Fibroblast of mammary gland (primary cell): ENCODE measurements at places on chromosomes 12 and 14.

GRCh38 chr14:82855912-82856391 is 1322.3 kb upstream of the SEL1L start:
- DNase-seq, result peak; percentile 55

- peak; percentile 3 for DNase-seq
Observed at GRCh38 chr14:83147006-83147405, 1613.4 kb upstream of the SEL1L start.

GRCh38 chr14:61444215-61444768 is 122.9 kb downstream of the PRKCH start:
- DNase-seq, result no peak

DNA sequence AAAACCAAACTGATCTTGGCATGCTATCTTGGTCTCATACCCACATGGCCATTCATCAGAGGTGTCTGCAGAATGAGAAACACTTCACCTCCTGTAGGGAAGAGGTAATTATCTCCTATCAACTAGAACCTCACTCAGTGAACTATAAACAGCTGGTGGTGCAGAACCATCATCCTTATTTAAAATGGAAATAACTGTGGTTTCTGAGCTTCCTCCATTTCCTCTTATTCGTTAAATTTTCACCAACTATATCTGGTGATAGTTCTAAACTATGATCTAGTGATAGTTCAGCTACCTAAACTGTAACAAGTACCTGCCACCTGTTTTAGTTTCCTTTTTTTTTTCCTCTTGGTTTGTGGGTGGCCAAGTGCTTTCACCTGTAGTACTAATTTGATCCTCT is 218.5 kb downstream of the FUT8 start:
- DNase-seq, result no peak

GRCh38 chr12:79692860-79693577 is 2.3 kb upstream of the PAWR start:
- peak; percentile 47 for DNase-seq

GRCh38 chr12:5977556-5977955 is 32.5 kb upstream of the ANO2 start:
- DNase-seq, result no peak

DNA sequence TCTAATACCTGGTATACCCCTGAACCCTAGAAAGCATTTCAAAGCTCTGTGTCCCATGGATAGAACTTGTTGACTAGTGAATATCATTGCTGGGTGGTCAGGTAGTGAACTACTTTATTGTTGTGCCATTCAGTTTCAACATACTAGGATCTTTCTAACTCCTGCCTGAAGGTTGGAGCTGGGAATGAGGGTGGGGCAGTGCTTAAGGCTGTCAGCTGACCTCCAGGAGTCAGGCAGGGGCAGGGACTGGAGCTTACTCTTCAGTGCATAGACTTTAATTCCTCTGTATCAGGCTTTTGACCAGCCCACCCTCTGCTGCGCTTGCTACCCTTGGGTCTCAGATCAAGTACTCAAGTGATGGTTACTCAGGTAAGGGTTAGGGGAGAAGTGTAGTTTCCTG is 102.6 kb upstream of the RFX4 start:
- DNase-seq, result no peak

DNA sequence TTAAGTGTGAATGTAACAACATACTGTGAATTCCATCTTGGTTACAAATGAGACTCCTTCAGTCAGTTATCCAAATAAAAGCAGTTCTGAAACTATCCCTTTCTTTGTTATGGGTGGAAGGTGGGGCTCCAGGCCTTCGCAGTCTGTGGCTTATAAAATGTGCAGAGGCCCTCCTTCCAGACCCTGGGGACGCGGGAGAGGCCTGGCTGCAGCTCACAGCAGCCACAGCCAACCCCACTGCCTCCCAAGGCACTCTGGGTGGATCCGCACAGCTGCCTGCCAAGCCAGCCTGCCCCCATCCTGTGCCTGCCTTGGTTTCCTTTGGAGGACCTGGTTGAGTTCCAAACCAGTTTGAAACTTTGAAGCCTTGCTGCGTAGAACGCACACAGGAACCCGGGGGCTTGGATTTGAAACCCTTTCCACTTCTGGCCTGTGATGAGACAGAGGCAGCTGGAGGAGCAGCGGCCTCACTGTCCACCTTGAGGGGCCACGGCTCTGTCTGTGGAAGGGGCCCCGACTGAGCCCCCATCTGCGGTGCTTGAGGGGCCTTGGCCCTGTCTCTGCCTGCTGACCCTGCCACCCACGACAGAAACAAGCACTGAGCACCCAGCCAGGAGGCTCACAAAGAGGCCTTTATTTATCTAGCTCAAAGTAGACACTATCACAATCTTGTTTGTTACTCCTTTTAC is 30.4 kb downstream of the CCNK start:
- DNase-seq, result peak; percentile 9

DNA sequence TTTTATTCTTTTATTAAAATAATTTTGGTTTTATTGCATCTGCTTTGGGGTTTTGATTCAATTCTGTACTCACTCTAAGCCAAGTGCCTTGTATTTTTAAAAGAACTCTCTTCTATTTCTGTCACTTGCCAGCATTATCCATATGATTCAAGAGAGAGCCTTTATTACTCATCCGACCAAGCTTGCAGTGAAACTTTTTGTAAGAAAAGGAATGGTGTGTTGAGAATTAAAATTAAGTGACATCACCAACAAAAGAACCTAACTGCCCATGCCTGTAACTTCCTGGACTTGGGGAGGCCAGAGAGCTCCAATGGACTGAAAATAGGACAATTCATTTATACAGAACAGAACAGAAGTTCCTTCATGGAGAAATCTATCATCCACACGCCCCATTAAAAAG is 52.1 kb downstream of the GALNT4 start:
- peak; percentile 76 for DNase-seq

- DNase-seq, result peak; percentile 51
Observed at GRCh38 chr14:23055621-23056144, 1.6 kb downstream of the CDH24 start.

- peak; percentile 100 for DNase-seq
Observed at GRCh38 chr12:46389031-46389616, 16.6 kb upstream of the SLC38A2 start.

- no peak for DNase-seq
Observed at GRCh38 chr14:100652744-100653143, 65.5 kb upstream of the BEGAIN start.

DNA sequence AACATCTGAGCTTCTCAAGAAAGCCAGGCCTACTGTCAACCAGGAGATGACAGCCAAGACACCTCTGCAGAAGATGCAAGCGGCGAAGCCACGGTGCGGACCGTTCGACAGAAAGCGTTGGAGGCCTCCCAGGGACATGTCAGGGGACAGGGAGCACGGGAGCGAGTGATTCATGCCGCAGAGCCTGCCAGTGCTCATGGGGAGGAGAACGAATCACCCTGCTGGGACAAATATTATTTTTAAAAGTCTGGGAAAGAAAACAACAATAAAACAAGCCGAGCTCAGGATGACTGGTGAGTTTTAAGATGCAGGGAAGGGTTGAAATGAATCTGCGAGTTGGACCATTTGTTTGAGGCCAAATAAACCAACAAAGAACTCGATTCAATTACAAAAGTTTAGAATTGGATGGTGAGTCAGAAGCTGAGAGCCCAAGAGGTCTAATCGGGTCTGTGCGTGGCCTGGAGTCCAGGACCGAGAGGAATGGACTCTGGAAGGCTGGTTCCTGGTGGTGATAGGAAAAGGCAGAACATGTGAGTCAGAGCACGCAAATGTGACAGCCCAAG is 91.0 kb downstream of the RBM19 start:
- DNase-seq, result peak; percentile 62

DNA sequence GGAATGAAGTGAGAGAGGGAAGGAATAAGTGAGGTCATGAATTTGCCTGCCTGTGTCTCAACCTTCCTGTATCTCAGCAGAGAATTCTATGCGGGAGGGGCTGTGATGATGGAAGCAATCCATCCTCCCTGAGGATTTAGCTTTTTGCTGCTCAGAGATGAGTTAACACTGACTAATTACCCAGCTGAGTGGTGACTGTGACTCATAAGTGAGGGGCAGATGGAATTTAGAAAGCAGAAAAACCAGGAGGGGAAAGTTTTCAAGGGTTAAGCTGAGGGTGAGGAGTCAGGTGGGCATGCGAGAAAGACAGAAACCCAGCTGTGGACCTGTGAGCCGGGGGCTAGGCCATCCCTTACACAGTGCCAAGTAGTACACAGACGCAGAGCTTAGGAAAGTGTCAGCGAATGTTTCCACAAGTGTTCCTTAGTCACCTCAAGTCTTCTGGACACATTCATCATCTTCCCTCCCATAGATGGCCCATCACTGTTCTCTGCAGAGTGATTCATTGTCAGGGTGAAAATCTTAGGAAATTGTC is 277.9 kb downstream of the IPO8 start:
- DNase-seq, result peak; percentile 99

GRCh38 chr14:58844544-58844943 is 206.8 kb downstream of the DACT1 start:
- no peak for DNase-seq

DNA sequence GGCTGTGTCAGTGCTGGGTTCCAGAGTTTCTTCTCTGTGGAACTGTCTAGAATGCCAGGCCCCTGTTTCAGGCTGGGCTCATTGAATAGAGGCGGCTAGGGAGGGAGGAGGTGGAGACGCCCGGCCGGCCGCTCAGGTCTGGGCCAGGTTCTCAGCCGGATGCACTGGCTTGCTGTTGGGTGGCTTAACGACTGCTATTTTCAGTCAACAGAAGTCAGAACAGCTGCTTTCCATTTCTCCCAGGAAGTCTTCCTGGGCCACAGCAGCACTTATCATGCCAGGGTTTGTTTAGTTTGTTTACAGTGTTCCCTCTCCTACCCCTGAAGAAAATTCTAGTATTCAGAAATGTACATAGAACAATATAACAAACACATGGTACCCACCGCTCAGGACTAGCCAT is 26.0 kb upstream of the VPS37B start:
- no peak for DNase-seq

- no peak for DNase-seq
Observed at GRCh38 chr12:82357845-82358199, 365 bp downstream of the CCDC59 start.

- DNase-seq, result no peak
Observed at GRCh38 chr12:80321653-80322052, 122.4 kb upstream of the PTPRQ start.

- DNase-seq, result no peak
Observed at GRCh38 chr12:27751386-27752047, 28.5 kb upstream of the KLHL42 start.

GRCh38 chr14:47675466-47676314 is at the start of gene MDGA2:
MDGA2 (minus strand) TSS chr14:47675605.
- peak; percentile 11 for DNase-seq

DNA sequence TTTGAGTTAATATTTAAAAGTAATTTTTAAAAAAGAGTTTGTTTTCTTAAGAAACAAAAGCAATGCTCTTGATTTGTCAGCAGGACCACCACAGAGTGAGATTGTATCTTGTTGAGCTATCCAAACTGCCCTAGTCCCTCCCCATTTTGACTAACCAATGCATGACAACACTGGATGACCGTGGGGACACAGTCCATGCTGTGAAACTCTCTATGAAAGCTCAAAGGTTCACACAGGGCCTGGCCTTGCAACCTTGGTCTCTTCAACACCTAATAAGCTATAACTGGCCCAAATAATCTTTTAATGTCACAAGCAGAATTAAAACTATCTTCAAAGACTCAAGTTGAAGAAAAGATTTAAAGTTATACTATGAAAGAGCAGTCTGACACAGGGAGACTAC is 13.5 kb downstream of the ETFRF1 start:
- DNase-seq, result no peak

GRCh38 chr12:57129321-57129842 is 1.1 kb downstream of the LRP1 start:
- DNase-seq, result no peak
